Activated naive CD4-positive, alpha-beta T cell (primary cell): ENCODE measurements at places on chromosomes 3 and 15.

DNA sequence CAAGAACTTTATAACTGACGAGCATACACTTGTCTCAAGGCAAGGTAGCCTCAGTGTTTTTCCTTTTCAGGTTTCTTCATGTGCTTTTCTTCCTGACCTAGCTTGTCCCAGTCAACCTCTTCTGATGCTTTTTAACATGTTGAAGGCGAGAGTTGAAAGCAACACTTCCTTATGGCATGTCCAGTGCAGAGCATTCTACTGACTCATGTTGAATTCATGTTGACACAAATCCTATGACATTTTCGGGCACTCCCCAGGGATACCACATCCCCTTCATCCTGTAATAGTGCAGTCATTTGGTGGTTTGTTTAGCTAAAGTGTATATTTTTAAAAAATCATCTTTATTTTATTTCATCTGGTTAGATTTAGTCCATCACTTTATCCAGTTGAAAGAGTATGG, 75.9 kb upstream of the CBLB start:
- no peak for DNase-seq

- no peak for DNase-seq
Observed at GRCh38 chr3:37718632-37719031, 143.0 kb upstream of the CTDSPL start.

GRCh38 chr3:195666-196065, 897 bp upstream of the CHL1 start:
- DNase-seq = no peak

DNA sequence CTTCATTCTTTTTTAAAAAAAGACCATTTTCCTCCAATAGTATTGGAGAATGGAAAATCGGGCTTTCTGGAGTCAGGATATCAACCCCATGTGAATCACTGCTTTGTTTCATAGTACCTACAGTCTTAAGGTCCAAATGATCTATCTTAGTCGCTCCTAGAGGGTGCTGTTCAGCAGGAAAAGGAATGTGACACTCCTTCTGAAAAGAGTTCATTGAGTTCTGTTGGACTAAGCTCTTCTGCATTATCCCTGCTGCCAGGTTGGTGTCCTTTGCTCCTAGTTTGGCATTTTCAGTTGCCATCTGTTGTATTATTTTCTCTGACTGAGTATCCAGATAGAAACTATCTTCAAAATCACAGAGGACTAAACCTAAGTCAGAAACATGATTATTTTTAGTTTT, 57.2 kb downstream of the POLQ start:
- DNase-seq = no peak

DNA sequence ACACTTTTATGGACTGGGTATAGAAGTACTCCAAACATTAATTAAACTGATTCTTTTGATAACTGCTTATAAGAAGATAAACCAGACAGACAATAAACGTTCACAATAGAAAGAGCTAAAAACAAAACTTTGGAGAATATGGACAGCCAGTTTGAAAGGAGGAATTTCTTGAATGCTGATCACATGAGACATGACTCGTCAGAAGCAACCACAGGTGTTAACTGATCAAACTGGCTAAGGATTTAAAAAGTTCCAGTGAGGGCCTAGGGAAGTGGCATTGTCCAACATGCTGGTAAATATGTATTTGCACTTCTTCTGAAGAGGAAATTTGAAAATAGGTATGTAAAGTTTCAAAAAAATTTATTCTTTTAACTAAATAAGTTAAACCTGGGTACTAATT, 29.4 kb upstream of the AP3B2 start:
- no peak for DNase-seq

DNA sequence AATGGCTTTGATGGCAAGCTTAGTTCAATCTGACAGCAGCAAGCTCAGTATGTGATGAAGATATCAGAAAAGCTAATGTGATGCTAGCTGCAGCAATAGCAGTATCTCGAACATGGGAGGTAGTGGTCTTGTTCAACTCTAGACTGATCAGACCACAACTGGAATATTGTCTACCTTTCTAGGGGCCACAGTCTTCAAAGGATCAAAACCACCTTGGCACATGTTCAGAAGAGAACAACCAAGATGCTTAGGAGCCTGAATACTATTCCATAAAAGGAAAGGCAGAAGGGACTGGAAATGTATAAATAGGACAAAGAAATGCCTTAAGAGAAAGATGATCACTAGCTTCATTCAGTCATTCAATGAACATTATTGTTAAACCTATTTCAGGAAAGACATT, 2.3 kb downstream of the C3orf70 start:
- DNase-seq = no peak

DNA sequence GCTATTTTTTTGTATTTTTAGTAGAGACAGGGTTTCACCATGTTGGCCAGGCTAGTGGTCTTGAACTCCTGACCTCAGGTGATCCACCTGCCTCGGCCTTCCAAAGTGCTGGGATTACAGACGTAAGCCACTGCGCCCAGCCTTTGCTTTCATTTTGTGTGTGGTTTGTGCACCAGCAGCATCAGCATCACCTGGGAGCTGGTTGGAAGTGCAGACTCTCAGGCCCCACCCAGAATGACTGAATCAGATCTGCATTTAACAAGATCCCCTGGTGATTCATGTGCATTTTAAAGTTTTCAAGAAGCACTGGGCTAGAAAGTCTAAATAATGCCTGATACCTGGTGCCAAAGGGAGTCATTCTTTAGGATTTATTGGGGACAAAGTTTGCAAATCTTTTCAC, 73.4 kb upstream of the BNIP2 start:
- DNase-seq = no peak

- DNase-seq = no peak
Observed at GRCh38 chr15:70504299-70504951, 258.9 kb downstream of the UACA start.

GRCh38 chr3:55330355-55330754, 156.8 kb downstream of the WNT5A start:
- no peak for DNase-seq

GRCh38 chr15:45456212-45457106, 66.1 kb downstream of the SLC30A4 start:
- no peak for DNase-seq

- no peak for DNase-seq
Observed at GRCh38 chr3:83195243-83195642, 1433.8 kb upstream of the GBE1 start.

DNA sequence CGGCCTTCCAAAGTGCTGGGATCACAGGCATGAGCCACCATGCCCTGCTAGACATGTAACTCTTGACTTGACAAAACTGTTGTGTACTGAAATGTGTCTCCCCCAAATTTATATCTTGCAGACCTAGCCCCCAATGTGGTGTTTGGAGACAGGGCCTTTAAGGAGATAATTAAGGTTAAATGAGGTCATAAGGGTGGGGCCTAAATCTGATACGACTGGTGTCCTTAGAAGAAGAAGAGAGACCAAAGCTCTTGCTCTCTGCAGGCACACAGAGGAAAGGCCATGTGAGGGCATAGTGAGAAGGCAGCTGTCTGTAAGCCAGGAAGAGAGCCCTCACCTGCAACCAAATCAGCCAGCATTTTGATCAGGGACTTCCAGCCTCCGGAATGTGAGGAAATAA, 361.3 kb downstream of the SV2B start:
- DNase-seq = no peak

DNA sequence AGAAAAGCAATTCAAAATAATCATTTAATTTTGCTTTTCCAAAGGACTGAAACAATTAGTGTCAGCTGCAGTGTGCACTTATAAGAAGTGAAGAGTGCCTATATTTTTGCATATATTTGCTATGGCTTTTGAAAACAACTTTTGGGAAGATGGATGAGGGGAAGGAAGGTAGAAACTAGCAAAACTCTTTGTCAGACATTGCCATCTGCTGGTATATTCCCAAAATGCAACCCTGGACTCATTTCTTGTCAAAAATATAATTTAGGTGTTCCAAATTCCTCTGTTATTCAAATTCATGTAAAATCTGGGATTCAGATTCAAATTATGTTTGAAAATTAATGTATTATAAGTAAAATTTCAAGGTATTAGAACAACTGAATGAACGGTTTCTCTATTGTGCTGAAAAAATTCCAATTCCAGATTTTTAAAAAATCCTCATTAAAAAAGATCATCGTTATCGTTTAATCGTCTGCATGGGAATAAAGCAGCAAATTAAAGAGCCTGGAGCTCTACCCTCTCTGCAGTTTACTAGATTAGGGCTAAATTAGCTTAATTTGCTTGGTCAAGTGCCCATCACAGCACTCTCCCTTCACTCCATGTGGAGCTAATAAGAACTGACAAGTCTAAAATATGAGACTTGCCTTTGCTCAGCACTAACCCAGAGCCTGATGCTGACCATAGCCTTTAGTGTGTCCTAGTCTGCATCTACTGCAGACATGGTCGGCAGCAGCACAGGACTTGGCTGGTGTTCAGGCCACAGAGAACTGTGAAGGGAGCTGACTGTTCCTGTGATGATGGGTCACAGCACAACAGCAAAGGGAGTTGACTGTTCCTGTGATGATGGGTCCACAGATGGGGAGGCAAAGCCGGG, 67.9 kb upstream of the MITF start:
- DNase-seq = no peak

- DNase-seq = no peak
Observed at GRCh38 chr15:101608201-101608600, 44.0 kb downstream of the TM2D3 start.
